Hematopoietic multipotent progenitor cell (in vitro differentiated cells): ENCODE measurements at places on chromosomes 7 and 10.

- no peak for DNase-seq
These were observed 11.6 kb downstream of the NKX6-2 start for GRCh38 chr10:132774181-132774901.

- DNase-seq = no peak
These were observed 11.5 kb downstream of the OR6B1 start for GRCh38 chr7:144011458-144012230.

- DNase-seq = no peak
These were observed 9.6 kb downstream of the MAFK start for GRCh38 chr7:1539882-1540775.

GRCh38 chr7:71507680-71508602 is 376.0 kb downstream of the GALNT17 start:
- no peak for DNase-seq

DNA sequence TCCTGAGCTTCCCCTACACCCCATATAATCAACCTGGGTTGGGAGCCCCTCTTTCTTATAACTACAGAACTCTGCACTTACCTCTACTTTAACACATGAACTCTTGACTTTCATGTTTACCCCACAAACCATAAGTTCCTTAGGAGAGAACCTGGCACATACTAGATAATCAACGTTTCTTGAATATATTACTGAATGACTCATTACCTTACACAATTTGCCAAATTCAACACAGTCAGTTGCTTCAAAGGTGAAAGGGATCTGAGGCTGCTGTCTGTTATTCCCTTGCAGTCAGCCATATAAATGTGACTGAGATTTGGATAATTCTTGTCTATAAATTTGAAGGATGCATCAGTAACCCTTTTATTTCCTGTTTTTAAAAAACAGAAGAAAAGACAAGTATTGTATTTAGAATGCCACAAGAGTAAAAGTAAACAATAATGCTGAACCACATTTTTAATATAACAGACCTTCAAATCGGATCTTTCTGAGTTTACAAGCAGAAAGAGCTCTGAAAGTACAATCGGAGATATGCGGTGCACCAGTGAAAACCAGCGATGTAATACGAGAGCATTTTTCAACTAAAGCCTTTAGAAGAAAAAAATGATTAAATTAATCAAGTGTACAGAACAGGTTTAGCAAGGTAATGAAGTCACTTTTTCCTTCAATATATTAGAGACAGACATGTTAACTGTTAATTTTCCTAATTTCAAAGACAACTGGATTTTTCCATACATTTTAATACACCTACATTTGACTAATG is 29.5 kb upstream of the LRRC17 start:
- DNase-seq = no peak

- DNase-seq = peak; percentile 18
These were observed 136.0 kb upstream of the WDR11 start for GRCh38 chr10:120715171-120715570.

- no peak for DNase-seq
These were observed 237.5 kb downstream of the DNAJB6 start for GRCh38 chr7:157574120-157574825.

DNA sequence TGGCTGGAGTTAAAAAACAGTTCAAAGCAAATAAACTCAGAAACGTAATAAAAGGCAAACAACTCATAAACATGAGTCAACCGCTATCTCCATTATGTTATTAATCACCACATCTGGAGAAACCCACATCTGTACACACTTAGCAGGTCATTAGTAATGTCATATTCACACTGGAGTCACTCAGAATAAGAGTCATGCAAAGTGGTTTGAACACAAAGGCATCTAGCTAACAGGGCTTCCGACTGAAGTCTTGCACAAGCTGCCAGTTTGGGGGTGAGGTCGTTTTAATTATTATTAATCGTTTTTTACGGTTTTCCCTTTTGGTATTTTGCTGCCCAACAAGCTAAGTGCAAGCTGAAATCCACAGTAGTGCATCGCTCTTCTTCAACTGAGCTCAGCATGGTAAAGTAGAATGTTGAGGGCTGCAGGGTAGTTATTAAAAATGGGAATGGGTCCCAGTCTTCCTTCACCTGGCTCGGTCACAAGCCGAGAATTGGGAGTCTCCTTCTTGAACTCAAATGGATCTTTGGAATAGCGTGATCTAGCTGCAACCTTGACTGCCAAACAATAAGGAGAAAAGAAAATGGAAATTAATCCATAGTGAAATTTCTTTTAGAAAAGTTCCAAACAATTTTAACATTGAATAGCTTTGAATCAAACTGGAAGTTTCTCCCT is 663.5 kb downstream of the KCNMA1 start:
- DNase-seq = no peak

GRCh38 chr7:18517646-18518045 is 22.1 kb downstream of the HDAC9 start:
- DNase-seq = no peak

DNA sequence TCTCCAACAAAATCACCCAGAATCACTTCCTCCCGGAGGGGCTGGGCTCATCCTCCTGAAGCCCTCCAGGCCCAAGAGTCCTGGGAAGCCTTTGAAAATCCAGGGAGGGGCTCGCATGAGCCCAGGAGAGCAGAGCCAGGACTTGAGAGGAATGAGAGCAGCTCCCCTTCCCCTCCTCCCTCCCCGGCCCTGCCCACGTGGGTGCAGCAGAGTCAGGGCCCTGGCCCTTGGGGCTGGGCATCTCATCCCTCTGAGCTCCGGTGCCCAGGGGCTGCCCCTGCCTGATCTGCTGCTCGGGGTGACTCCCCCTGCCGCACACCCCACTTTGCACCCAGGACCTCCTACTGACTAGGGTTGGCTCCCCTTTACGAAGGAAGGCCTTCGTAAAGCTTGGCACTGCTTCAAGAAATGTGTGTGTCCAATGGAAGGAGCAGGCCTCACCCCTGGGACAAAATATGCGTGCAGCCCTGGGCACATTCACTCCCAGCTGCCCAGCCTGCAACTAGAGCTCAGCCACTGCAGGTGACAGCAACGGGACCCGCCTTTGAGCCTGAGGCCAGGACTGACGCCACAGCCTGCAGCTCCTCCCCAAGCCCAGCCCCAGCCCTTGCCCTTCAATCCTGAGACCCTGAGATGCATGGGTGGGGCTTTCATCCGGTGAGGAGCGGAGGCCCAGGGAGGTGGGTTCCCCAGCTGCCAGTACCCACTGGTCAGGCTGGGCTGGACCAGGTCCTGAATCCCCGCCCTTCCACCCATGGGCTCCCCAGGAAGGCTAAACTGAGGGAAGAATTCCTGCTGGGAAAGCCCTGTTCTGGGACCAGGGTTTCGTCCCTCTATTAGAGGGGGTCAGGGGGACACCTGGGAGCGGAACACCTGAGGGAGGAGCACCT is 21.8 kb downstream of the PWWP2B start:
- no peak for DNase-seq

- no peak for DNase-seq
These were observed 46.2 kb downstream of the GRK5 start for GRCh38 chr10:119253433-119254174.

DNA sequence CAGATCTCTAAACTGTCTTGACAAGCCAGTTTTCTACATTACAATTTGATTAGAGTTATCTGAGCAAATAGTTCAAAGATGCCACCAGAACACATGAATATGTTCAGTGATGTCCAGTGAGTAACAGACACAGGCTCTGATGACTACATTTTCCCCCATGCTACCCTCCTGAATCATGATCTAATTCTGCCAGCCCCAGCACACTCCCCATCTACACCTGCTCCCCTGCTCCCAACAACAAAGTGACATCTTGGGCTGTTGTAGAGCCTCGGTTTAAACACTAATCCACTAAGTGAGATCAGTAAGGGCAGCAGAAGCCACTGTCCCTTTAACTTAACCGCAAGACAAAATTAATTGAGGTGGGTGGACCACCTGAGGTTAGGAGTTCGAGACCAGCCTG is 104.6 kb downstream of the PROSER2 start:
- no peak for DNase-seq
